ENCODE measurements at places on chromosomes 3 and 15.

- no peak for DNase-seq
These were observed 115.2 kb downstream of the P3H2 start for GRCh38 chr3:190005343-190006113.

GRCh38 chr3:162337630-162338029 lies 841.0 kb downstream of the OTOL1 start:
- DNase-seq: no peak

GRCh38 chr3:33865133-33865532 lies 66.7 kb downstream of the PDCD6IP start:
- no peak for DNase-seq

DNA sequence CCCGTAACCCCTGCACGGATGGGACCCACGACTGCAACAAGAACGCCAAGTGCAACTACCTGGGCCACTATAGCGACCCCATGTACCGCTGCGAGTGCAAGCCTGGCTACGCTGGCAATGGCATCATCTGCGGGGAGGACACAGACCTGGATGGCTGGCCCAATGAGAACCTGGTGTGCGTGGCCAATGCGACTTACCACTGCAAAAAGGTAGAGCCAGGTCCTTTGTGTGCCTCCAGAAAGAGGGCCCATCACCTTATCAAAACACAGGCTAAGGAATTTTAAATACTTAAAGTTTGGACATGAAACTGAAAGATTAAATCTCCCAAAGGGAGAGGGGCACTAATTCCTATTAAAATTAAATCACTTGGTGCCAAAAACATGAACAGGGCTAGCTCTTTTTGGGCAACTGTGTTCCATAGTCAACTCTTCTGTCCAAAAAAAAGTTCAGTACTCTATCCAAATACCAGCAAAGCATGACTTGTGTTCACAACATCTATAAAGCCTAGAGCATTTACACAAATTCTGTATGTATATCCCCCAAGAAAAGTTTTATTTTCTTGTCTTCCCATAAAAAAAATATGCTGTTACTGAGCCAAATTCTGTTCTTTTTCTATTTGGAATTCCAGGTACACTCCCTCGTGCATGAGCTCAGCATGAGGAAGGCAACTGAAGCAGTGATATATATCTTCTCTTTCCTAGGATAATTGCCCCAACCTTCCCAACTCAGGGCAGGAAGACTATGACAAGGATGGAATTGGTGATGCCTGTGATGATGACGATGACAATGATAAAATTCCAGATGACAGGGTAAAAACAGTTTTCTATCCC lies 9.2 kb downstream of the THBS1 start:
- no peak for DNase-seq

DNA sequence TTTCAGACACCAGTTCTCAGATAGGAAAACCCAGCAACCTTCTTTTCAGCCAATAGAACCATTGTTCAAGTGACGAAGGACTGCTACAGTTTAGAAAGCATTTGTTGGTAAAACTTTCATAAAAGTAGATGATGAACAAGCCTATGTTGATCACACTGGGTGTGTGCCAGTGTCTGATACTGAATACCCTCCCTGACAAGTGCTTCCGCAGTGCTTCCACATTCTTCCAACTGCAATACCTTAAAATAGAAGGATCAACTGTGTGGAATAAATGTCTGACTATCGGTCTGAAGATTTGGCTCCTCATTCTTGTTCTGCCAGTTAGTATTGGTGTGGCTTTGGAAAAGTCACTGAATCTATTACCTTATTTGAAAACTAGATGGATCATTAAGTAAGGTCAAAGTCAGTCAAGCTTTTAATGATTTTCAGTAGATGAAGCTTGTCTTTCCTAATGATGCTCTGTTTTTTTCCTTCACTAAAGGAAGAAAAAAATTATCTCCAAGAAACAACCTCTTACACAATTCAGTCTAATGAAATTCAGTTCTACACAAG lies 479.4 kb upstream of the CBLB start:
- DNase-seq: no peak

- no peak for DNase-seq
These were observed 39.4 kb downstream of the CMC1 start for GRCh38 chr3:28280781-28281180.

- no peak for DNase-seq
These were observed 49.8 kb downstream of the SPATA12 start for GRCh38 chr3:57110214-57110613.

DNA sequence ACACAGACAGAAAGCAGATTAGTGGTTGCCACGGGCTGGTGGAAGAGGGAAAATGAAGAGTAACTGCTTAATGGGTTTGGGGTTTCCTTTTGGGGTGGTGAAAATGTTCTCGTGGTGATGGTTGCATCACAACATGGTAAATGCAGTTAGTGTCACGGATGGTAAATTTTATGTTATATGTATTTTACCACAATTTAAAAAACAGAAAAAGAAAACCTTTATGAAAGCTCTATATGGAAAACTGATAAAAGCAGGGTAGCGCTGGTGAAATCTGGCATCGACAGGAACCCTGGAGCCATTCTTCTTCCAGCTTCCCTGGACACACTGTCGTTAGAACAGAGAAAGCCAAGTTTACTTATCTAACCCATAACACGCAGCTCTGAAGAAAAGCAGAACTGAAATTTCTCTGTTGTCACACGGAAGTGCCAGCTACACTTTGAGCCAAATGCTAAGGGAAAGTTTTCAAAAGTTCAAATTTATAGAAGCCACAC lies 287.7 kb upstream of the NR2F2 start:
- DNase-seq: peak; percentile 90

- DNase-seq: peak; percentile 32
These were observed 407.5 kb downstream of the ZBTB20 start for GRCh38 chr3:114739627-114740026.

DNA sequence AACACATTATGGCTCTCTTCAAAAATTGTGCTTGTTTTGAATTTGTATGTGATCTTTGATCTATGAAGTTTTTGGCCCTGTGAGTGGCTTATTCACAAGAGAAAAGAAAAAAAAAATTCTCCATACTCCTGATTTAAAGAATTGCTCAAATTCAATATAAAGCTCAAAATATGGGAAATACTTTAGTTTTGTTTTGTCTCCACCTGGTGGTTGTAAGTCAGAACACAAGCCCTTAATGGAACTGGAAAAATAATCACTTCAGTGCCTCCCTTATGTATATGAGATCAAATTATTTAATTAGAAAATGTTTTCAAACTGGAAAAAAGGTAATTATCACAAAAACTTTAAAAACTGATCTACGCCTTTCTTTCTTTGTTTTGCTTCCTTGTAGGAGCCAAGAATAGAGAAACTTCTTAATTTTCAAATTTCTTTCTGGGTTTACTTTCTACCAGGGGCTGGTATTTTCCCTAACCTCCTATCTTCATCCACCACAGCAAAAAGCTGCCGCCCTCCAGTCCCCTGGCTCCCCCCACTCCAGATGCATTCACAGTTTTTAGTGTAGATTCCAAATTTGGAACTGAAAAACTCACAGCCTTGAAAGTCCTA lies 50.6 kb downstream of the SERP1 start:
- DNase-seq: peak; percentile 74

DNA sequence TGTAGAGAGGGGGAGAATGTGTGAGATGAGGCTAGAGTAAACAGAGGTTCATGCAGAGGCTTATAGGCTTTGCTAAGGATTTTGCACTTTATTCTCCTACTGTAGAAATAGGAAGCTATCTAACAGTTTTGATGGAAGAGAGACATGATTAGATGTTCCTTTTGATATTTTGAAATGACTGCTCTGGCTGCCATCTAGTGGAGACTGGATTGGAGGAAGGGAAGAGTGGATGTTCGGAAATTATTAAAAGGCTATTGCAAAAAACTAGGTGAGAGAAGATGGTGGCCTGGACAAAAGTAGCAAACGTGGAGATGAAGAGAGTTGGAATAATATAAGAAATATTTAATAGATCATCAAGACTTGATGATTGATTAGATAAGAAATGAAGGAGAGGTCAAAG lies 42.2 kb downstream of the SYN2 start:
- peak; percentile 2 for DNase-seq

GRCh38 chr3:127448161-127448561 lies 142.4 kb downstream of the TPRA1 start:
- peak; percentile 6 for DNase-seq

Measured in OCI-M1 (cell line).